Pancreas (tissue), 10 donors: ENCODE measurements at places on chromosomes 5 and 9.

DNA sequence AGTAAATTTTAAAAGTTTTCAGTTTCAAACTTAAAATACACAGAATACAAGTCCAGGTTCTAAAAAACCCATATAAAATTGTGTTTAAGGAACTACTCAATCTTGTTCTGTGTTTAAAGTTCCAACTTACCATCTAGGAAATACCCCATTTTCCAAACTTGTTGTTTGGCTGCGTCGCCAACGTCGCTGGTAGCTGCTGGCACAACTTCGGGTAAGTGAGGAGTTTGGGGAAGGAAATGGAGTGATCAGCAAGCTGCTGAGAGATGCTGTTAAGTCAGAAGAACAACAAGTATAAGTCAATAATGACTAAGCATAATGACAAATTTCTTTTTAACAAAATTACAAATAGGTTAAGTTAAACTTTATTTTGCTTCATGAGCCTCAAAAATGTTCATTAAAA, 71.3 kb upstream of the RAPGEF6 start:
- no peak for DNase-seq

GRCh38 chr9:89731262-89732182, 126.7 kb downstream of the GADD45G start:
- DNase-seq: no peak

GRCh38 chr9:124440786-124441185, 9.5 kb upstream of the ADGRD2 start:
- no peak for DNase-seq

- DNase-seq: no peak
These were observed 37.0 kb downstream of the NACC2 start for GRCh38 chr9:136058084-136058483.

GRCh38 chr5:168209997-168210396, 81.4 kb upstream of the WWC1 start:
- no peak for DNase-seq

- DNase-seq: no peak
These were observed 145.1 kb upstream of the DAB2 start for GRCh38 chr5:39569857-39570256.

DNA sequence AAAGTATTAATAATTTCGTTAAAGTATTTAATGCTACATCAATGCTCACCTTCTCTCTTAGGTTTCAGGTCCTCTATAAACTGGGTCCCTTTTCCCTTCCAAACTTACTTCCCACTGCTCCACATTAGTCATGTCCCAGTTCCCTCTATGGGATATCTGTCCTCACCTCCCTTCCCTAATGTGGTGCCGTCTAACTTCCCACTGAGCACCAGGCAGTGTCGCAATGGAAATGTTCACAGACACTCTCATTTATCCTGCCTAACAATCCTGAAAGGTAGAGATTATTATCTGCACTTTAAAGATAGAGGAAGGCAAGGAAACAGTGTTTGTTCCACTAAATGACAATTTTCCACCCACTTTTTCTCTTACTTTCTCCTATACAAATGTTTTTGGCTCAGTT, 329.7 kb downstream of the CWC27 start:
- no peak for DNase-seq

DNA sequence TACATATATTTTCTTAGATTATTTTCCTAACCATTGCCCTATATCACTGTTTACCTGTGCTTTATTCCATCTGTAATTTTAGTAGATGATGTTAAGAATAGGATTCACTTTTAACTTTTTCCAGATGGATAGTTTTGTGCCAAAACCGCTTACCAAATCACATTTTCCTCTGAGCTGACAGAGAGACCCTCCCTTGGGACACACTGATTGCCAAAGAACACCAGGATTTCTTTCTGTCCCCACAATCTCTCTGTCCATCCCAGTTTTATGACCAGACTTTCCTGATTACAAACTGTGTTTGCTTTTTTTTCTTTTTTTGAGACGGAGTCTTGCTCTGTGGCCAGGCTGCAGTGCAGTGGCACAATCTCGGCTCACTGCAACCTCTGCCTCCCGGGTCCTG, 81.3 kb upstream of the SPATA31C2 start:
- DNase-seq: no peak

DNA sequence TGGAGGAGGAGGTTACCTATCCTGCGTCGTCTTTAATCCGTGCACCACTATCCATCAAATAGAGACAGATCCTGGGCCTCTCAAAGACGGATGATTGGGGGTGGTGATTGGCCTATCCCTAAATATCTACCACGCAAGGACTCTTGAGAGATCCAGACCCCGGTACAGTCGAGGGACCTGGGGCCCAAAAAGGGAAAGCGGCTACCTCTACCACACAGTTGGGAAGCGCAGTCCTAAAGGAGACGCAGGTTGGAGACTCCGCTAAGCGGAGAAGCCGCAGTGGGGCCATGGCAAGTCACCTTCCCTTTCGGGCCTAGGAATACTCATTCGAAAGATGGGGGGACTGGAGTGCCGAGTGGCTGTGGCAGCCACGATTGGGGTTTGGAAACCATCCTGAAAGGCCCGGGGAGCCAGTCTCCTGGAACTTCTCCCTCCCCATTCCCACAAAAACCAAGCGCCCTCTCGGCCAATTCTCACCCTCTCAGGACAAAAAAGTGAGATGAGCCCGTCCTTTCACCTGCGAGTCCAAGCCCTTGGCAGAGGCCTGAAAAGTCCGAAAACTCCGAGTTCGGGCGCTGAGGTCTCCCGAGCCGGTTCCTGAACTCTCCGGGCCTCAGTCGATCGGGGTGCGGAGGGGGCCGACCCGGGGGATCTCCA, 499 bp upstream of the FOXE1 start:
- no peak for DNase-seq

- no peak for DNase-seq
These were observed 535.2 kb downstream of the IRX1 start for GRCh38 chr5:4130819-4131218.

DNA sequence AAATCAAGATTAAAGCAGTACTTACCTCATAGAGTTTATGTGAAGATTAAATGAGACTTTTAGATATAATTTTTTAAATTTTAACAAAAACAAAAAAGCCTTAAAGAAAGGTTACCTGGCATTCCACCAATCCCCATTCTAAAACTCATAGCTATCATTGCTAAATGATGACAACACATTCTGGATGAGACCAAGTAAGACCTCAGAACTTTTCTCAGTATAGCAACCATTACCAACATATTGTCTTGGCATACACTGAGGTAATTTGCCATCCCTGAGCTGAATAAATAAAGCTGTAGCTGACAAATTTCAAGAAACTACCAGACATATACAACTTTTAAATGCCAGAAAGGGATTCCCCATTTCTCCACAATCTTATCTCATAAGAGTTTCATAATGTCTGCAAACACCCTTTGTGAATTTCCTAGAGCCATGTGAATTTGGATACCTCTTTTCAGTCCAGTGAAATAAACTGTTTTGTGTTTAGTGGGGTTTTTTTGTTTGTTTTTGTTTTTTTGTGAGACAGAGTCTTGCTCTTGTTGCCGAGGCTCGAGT, 29.5 kb downstream of the RANBP3L start:
- DNase-seq: no peak

- no peak for DNase-seq
These were observed 314.3 kb upstream of the CHD1 start for GRCh38 chr5:99243111-99243510.

DNA sequence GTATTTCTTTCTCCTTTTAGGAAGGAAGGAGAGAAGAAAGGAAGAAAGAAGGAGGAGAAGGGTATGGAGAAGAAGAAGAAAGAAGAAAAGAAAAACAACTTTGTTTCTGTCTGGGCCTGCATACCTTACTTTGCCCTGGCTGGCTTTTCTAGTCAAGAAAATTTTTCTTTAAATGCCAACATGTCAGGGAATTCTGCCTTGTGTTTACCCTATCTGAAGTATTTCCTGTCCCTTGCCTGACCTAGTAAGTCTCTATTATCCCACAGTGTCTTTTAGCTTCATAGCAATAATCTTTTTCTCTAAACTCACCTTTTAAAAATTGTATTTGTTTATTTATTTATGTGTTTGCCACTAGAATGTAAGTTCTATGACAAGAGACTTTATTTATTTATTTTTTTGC, 1864.1 kb downstream of the EFNA5 start:
- DNase-seq: no peak
